ENCODE measurements at places on chromosomes 7 and 10.

- DNase-seq: no peak
Observed at GRCh38 chr10:54137396-54137795, 663.6 kb downstream of the PCDH15 start.

GRCh38 chr7:93817526-93817925 is 73.0 kb downstream of the TFPI2 start:
- DNase-seq: no peak

GRCh38 chr10:116300542-116300941 is 23.7 kb upstream of the CCDC172 start:
- no peak for DNase-seq

DNA sequence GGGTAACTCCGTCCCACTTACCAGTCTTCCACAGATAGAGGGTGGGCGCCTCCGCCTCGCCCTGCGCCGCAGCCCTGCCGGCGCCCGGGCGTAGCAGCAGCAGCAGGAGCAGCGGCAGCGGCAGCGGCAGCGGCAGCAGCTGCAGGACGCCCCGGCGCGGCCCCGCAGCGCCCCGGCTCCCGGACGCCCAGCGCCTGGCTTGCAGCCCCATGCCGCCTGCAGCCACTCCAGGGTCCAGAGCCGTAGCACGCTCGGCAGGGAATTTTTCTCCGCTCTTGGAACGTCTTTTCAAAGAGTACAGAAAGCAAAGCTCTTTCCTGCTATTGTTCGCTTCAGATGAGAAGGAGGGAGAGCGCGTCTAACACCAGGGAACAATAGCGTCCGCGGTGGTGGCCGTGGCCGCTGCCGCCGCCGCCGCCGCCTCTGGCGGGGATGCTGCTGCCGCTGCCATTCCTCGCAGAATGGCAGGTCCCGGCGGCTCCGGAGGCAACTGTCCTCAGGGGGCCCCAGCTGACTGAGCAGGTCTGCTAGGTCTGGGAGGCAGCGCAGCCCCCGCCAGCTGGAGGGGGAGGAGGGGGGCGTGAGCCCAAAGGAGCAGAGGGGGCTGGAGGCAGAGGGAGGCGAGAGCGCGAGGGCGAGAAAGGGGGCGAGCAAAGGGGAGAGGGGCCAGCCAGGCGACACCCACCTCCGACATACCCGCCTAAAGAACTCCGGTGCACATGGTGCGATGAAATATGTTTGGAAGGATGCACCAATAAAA is at the start of gene THSD7A:
TSS of gene THSD7A (minus strand) at position 463 of the 760 bp plus-strand sequence. CDS start at position 211, 252 bp downstream.
- DNase-seq: peak; percentile 42

GRCh38 chr10:23293145-23293724 is 51.4 kb downstream of the C10orf67 start:
- peak; percentile 57 for DNase-seq

DNA sequence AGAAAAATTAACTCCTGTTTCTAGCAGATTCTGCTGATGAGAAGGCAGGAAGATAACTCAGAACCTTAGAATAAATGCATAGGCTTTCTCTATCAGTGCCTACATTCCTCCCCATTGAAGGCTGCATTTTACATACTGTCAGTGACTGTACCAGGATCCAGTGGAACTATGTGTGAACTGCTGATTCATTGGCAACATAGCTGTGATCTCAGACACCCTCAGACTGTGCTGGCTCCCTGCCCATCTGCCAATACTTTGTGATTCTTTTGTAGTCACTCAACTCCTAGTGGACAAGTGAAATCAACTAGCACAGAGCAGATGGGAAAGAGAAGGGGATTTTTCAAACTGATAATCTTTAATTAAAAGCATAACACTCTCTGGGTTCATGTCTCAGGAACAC is 375.8 kb downstream of the MDFIC start:
- DNase-seq: no peak

GRCh38 chr10:102394079-102394800 is 1.3 kb upstream of the NFKB2 start:
- peak; percentile 96 for DNase-seq

DNA sequence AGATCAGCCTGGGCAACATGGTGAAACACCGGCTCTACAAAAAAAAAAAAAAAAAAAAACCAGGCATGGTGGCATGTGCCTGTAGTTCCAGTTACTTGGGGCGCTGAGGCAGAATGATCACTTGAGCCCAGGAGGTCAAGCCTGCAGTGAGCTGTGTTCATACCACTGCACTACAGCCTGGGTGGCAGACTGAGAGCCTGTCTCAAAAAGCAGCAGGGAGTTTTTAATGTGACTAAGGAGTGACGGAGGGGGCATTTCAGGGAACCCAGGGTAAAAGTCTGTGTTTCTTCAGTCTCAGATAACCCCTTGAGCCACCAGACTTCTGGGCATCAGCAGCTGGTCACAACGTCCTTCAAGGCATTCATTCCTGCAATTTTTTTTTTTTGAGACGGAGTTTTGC is 2.2 kb upstream of the C10orf95 start:
- no peak for DNase-seq

GRCh38 chr10:95211606-95212279 is 17.7 kb downstream of the ACSM6 start:
- DNase-seq: no peak

GRCh38 chr10:31939797-31940708 is 11.4 kb upstream of the ARHGAP12 start:
- no peak for DNase-seq

GRCh38 chr10:71804077-71804476 is 30.8 kb upstream of the VSIR start:
- DNase-seq: no peak

GRCh38 chr10:78178940-78179339 is 145.3 kb downstream of the RPS24 start:
- DNase-seq: no peak

DNA sequence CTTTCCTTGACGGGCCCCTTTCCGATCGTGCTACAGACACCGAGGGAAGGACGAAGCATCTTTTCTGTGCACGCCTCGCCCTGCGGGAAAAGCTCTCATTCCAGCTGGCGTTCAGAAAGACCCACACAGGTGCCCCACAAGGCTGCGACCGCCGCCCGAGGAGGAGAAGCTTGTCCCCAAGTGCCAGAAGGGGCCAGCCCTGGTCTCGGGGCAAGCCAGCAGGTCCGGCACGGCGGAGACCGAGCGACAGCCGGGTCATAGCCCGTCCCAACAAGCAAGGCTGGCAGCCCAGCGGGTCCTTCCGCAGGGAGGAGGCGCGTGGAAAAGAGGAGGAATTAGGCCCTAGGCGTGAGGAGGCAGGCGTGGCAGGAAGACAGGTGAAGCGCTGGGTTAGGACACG is 62.7 kb downstream of the TNRC18 start:
- DNase-seq: no peak

GRCh38 chr7:30422922-30423321 is 55.7 kb downstream of the NOD1 start:
- no peak for DNase-seq

GRCh38 chr10:87987206-87987605 is 123.8 kb downstream of the PTEN start:
- DNase-seq: no peak

DNA sequence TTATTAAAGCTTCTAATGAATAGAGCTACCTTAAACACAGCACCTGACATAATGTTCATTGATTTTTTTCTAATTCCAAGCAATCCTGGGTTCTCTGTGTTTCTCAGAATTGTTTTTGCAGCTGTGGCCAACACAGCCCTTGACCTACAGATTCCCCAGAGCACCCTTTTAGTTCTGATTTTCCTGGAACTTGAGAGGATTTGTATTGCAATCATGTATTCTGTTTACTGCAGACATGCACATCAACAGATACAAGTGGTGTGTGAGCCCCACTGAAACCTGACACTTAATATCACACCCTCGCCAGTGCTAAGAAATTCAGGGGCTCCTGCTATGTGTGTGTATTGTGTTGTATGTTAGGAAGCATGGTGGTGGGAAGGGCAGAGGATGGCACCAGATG is 344.2 kb upstream of the POM121L12 start:
- DNase-seq: no peak

DNA sequence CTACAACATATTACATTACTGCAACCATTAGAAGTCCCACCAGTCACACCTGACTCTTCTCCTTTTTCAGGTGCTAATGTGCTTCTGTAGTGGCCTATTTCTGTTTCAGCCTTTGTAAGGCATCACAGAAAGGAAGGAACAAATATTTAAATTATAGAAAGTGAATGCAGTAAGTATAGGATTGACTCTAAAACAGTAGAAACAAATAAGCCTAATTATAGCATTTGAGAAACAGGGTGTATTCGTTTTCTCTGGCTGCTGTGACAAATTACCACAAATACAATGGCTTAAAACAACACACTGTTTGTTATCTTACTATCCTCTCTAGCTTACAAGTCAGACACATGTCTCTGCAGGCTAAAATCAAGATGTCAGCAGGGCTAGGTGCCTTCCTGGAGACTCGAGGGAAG is 69.4 kb downstream of the CCSER2 start:
- DNase-seq: no peak

DNA sequence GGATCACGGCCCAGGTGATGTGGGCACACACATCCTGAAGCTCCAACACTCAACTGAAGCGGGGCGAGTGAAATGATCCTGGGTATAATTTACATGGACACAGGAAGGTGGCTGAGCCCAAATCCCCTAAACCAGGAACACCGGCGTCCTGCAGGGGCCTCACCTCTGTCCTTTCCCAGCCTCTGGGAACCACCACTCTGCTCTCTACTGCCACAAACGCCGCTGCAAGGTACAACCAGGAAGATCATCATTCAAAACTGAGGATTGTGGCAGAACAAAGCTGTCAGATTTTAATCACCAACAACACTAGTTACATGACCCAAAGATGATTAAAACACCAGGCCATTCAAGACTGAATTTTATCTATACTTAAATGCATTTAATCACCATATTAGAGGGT is 104.0 kb downstream of the DIP2C start:
- DNase-seq: no peak

GRCh38 chr10:49327036-49327813 is 28.3 kb downstream of the C10orf71 start:
- no peak for DNase-seq

DNA sequence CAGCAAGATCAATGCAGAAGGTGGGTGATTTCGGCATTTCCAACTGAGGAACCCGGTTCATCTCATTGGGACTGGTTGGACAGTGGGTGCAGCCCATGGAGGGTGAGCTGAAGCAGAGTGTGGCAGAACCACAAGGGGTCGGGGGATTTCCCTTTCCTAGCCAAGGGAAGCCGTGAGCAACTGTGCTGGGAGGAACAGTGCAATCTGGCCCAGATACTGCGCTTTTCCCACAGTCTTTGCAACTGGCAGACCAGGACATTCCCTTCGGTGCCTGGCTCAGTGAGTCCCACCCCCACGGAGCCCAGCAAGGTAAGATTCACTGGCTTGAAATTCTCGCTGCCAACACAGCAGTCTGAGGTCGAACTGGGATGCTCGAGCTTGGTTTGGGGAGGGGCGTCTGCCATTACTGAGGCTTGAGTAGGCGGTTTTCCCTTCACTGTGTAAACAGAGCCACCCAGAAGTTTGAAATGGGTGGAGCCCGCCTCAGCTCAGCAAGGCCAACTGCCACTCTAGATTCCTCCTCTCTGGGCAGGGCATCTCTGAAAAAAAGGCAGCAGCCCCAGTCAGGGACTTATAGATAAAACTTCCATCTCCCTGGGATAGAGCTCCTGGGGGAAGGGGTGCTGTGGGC is 58.6 kb upstream of the SLC26A5 start:
- DNase-seq: no peak

- no peak for DNase-seq
Observed at GRCh38 chr7:52540041-52540440, 495.4 kb upstream of the POM121L12 start.

- DNase-seq: no peak
Observed at GRCh38 chr10:96427291-96427690, 68.5 kb upstream of the OPALIN start.

GRCh38 chr7:26639695-26640094 is 224.7 kb downstream of the SKAP2 start:
- DNase-seq: no peak

GRCh38 chr10:5692461-5693358 is 8.1 kb downstream of the TASOR2 start:
- peak; percentile 82 for DNase-seq

DNA sequence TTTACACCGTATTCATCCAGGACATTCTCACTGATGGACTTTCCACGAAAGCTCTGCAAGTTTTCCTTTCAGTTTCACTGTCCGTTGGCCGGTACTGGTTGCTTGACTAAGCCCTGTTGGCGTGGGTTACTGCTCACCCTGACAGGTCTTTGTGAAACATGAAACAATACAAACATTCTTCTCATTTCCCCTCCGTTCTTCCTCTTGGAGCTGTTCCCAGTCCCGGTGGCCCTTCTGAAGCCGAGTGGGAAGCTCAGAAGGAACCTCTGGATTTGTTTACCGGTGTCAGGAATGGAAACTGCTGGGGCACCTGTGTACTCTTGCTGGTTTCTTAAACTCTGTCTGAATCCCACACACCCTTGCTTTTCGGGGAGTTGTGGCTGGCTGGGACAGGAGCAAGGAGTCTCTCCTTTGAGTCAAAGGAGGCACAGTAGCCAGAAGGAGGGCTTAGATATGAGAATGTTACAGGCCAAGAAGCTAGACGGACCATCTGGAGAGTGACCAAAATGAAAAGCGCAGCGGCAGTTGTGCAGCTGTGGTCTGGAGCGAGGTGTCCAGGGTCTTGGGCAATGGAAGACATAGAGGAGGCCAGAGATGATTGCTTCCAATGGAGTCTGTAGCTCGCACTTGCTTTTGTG is 45.7 kb downstream of the LYZL2 start:
- peak; percentile 35 for DNase-seq

GRCh38 chr7:54769203-54769602 is 10.2 kb upstream of the SEC61G start:
- no peak for DNase-seq

GRCh38 chr7:74288034-74288881 is 949 bp upstream of the CLIP2 start:
- DNase-seq: peak; percentile 79

DNA sequence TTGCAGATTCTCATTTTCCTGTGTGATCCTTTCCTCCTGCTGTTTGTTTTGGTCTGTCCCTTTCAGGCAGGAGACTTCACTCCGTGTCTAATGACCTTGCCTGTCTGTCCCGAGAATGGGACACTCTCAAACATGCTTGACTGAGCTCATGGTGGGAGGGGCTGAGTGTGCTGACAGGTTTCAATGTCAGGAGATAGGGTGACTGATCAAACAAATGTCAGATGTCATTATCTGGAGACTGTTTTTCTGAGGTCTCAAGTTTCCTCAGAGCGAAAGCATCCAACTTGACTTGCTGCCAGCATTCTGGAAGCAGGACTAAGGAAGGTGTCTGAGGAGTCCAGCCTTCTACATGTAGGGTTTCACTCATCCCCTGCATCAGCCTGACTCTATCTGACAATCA is 228.8 kb upstream of the KIAA1217 start:
- no peak for DNase-seq

DNA sequence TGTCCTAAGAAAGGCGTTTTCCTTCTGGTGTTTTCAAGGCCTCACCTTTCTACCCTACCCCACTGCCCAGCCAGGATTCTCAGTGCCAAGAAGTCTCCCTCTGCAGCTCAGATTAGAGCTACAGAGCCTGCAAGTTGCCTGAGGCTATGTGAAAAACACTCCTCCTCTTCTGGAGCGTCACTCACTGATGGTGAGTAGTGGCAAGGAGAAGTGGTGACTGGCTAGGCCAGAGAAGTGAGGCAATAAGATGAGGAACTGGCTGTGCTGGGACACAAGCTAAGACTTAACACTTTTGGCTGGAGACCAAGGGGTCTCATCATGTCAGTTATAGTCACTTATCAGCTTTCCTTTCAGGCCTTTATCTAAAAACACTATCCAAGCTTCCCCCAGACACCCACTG is 86.7 kb upstream of the PRKAR2B start:
- DNase-seq: peak; percentile 47

GRCh38 chr10:43061760-43062159 is 15.1 kb upstream of the RET start:
- no peak for DNase-seq
